Germinal center (tissue), 1 donor: ENCODE measurements at places on chromosomes 3 and 15.

GRCh38 chr3:195227871-195228270, 43.1 kb downstream of the XXYLT1 start:
- DNase-seq = no peak

DNA sequence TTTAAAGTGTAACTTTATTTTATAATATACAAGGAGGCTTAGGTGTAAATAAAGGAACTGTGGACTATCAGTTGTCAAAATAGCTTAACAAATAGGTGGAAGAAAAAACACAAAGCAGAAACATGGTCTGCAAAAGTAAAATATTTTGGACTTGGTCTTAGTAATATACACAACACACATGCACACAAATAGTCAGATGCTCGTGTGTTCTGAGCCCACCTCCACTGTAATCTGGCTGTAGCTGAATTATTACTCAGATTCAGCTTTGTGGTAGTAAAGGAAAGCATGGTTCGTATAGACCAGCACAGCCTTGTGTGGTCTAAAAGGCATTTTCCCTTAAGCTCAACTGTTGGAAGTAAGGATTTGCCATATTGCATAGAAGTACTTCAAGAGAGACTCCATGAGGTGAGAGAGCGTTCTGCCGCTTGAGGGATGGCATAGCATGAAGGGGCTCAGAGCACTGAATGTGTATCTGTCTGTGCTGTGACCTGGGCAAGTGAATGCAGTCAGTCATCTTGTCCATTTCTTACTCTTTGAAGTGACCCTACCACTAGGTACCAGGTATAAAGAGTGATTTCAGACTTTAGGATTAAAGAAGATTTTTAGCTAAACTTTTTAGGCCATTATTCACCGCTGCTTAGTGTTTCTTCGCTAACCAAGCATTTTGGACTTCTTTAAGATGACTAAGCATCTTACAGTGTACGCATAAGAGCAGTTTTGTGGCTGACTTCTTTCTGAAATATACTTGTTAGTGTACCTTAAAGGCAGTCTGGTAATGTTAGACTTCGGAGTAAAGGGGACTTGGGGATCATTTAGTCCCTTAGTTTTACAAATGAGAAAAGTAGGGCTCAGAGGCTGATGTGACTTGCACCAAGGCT, 15.2 kb downstream of the TPM1 start:
- DNase-seq = no peak

- no peak for DNase-seq
Observed at GRCh38 chr3:23713641-23714040, 92.1 kb upstream of the UBE2E1 start.

DNA sequence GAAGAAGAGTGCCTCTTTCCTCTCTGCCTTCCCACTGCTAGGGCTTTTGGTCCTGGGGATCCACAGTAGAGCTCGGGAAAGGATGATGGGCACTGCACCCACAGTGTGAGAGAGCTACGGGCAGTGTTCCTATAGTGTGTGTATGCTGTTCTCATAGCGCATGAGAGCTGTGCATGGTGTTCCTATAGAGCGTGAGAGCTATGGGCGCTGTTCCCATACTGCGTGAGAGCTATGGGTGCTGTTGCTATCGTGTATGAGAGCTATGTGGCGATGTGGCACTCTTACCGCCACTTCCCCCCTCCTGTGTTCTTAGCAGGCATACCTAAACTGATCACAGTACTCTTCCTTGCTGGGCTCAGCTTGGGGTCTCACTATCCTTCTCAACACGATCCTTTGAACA, 213.5 kb downstream of the EDEM1 start:
- no peak for DNase-seq

DNA sequence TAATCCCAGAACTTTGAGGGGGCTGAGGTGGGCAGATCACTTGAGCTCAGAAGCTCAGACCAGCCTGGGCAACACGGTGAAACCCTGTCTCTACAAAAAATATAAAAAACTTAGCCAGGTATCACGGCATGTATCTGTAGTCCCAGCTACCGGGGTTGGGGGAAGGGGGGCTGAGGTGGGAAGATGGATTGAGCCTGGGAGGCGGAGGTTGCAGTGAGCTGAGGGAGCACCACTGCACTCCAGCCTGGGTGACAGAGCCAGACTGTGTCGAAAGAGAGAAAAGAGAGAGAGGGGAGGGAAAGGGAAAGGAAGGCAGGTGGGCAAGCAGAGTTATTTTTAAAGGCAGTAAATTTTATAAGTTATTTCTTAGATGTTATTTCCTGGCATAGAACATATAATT, 368.1 kb downstream of the ULK4 start:
- no peak for DNase-seq

GRCh38 chr3:108380128-108380795, 83.9 kb downstream of the HHLA2 start:
- DNase-seq = no peak

DNA sequence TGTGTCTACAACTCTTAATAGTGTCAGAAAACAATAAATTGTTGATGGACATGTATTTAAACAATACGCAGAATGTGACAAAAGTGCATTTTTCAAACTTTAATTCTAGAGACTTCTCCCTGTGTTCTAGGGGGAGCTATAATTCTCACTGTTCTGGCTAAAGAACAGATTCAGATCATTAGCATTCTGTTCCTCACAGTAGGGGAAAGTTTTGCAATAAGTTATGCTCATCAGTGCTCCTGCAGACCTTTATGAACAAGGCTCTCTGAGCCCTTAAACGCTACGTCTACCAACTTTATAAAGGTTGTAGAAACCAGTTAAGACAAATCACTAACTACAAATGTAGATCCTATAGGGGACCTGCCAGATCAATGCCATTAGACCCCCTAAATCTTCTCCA, 444.2 kb downstream of the SQOR start:
- no peak for DNase-seq

DNA sequence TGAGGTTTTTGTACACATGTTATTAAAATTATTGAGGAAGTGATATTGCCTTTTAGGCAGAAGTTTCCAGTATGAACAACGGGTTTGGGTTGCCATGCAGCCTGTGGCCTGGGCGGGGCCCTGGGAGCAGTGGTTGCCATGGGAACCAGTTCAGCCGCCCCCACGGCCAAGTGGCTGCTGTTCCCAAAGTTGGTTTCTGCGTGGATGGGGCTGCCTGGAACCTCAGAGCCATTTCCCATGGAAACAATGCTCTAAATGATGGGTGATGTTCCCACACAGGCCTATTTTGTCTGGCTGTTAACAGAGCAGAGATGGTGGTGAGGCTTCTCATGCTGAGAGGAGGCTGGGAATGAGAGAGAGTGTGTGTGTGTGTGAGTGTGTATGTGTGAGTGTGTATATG, 19.5 kb downstream of the MRAS start:
- DNase-seq = peak; percentile 49

DNA sequence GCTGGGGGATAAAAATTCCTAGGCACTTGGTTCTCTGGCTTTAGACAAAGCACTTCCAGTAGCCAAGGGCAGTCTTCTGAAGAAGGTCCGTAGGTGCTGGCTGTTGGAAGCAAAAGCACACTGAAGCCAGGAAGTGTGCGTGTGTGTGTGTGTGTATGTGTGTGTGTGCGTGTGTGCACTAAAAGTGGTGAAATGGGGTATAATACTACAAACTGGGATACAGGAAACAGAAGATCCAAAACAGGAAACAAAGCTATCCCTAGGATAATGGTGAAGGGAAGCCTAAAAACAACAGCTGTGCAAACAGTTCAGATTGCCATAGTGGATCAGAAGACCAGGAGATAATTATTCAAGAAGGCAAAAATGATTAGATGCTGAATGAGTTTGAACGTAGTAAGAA, 103.4 kb downstream of the IL20RB start:
- no peak for DNase-seq

DNA sequence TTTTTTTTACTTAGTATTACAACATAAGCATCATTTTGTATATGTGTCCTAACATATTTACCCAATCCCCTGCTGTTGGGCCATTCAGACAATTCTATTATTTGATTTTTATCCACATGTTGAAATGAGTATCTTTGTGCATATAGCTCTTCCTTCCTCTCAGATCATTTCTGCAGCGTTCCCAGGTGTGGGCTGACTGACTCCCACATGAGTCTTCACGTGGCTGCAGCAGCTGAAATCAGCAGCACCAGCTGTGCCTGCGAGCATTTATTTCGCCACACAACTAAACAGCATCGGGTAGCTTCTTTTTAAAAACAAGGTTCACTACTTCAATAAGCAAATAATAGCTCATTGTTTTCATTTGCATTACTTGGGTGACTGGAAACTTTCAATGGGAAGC, 44.5 kb upstream of the PDE8A start:
- no peak for DNase-seq

DNA sequence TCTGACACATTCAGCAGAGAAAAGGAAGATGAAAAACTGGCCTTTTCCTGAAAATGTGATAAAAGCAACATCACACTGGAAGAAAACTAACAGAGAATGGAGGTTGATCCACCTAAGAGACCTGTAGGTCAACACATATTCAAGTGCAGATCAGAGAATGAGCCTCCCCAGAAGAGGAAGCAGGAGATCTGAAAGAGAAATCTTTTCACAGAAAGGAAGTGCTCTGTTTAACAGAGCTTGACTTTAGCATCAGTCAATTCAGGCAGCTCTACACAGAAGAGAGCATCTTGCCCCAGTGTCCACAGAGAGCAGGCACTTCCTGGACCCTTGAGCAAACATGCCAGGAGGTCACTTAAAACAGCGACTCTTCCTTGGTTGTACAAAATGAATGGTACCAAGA, 655.4 kb upstream of the GBE1 start:
- DNase-seq = no peak

- DNase-seq = peak; percentile 22
Observed at GRCh38 chr15:90037961-90038631, 37.0 kb downstream of the ZNF710 start.

DNA sequence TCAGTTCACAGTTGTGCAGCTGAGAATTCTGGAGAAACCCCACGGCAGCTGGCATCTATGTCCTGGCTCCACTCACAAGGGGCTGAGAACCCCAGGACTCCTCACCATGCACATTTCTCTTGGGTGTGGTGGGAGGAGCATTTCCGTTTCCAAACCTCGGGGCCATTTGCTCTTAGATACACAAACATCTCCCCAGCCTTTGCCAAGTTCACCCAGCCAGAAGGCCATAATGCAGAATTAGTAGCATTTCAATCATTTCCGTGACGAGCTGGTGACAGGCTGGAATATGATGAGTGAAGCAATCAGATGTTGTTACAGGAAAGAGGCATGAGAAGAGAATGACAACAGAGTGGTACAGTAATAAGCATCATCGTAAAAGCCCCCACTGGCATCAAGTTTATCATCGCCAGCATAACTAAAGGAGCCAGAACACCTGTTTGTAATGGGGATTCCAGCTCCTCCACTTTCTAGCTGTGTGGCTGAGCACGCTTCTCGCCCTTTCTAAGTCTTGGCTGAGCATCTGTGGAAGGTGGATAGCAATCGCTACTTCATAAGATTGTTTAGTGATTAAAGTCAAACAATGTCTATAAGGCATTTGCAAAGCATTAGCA, 82.0 kb downstream of the LIPC start:
- DNase-seq = no peak

DNA sequence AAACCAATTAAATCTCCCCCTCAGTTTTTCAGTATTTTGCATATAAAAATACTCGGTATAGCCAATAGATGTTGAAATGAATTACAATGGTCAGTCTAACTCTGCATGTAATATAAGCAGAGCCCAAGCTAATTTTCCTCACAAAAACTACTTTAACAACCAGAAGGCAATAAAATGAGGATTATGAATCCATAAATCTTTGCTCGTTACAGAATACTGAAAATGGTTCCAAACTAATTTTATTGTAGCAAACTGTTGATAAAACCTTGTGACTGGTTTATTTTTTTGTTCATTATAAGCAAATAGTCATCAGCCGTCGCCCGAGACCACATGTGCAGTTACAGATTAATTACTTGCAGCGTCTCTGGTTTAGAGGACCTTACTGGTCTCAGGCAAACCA, 183.2 kb downstream of the SSR3 start:
- no peak for DNase-seq

DNA sequence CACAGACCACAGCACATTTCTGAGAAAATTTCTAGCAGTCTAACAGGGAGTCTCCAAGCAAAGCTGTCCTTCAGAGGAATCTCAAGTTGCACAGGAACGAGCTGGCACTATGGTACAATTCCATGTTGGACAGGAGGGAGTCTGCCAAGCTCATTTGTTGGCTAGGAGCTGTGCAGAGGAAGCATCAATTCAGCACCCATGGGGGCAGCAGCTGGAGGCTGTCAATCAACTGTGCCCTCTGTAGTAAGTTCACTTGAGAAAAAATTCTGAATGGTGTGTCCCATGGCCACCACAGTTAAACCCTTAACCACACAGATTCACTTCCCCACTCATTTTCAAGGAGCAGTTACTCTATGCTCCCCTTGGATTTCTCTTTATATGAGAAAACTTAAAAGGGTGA, 298.5 kb upstream of the PPP2R3A start:
- DNase-seq = no peak

GRCh38 chr3:115146418-115147328, at the start of gene ZBTB20:
Gene ZBTB20 (minus strand): TSS chr3:115147288.
- DNase-seq = peak; percentile 69

- DNase-seq = no peak
Observed at GRCh38 chr3:43015991-43016865, 37.1 kb downstream of the GASK1A start.

DNA sequence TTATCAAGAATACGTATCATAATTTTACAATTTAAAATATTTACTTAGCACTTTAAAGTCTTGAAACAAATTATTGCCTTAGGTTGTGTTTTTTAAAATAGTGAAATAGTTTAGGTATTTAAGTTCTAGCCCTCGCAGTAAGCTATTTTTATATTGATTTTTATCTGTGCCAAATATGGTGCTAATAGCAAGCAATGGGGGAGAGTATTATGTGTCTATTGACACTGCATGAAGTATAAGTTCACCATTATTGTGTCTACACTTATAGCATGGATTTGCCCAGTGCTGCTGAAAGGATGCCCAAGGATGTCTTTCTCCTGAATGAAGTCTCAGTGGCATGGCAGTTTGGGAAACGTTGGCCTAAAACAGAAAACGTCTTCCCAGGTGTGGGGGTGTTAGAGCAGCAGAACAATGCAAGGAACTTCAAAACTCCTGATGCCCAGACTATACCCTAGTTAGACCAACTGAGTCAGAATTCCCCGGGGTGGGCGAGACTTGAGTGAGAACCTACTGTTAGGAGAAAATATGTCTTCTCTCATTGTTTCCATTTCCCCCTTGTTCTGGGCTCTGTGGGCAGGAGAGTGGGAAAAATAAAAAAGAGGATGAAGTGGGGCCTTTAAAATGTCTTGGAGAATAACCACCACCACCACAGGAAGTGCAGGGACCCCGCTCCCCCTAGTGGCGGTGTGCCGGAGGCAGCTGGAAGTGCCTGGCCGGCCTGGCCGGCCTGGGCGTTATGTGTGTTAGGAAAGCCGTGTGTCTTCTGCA, 104.2 kb upstream of the SLC7A14 start:
- DNase-seq = peak; percentile 68

DNA sequence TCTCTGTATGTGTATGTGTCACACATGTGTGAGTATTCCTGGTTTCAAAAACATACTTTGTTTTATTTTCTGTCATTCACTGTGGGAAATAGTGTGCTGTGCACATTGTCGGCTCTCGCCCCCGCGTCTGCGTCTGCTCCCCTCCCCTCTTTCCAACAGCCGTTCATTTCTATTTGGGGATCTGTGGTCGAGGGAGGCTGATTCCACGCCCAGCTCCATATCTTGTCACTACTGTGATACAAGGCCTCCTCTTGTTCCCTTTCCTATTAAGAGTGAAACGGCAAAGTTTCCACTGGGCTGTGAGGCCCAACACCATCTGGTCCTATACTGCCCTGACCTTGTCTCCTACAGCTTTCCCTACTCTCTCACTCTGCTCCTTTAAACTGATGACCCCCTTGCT, 172.5 kb upstream of the LRIG1 start:
- DNase-seq = no peak

GRCh38 chr15:66855041-66855440, 153.0 kb downstream of the SMAD6 start:
- no peak for DNase-seq
